CD4-positive, alpha-beta T cell treated with Interleukin-12 subunit alpha and Interleukin-12 subunit beta, for 1 hour (primary cell): ENCODE measurements at places on chromosomes 5 and 9.

DNA sequence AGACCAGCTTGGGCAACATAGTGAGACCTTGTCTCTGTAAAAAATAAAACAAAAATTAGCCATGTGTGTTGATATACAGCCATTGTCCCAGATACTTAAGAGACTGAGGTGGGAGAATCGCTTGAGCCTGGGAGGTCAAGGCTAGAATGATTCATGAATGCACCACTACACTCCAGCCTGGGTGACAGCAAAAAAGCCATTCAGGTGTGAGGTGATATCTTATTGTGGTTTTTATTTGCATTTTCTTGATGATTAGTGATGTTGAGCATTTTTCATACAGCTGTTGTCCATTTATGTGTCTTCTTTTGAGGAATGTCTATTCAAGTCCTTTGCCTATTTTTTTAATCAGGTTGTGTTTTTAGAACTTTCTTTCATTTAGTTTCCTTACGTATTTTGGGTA, 23.2 kb downstream of the MTAP start:
- no peak for DNase-seq

DNA sequence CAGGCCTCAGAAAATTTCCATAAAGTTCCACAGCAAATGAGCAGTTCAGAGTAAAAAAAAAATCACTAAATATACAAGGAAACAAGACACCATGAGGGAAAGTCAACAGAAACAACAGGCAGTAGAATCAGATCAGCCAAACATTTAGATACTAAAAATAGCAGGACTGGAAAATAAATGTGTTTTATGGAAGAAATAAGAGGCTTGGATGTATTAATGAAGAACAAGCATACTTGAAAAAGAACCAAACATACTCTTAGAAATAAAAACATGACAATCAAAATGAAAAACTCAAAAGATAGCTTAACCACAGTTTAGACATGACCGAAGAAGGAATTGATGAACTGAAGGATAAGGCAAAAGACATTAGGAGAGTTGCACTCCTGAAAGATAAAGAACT, 22.6 kb downstream of the MYMK start:
- no peak for DNase-seq

DNA sequence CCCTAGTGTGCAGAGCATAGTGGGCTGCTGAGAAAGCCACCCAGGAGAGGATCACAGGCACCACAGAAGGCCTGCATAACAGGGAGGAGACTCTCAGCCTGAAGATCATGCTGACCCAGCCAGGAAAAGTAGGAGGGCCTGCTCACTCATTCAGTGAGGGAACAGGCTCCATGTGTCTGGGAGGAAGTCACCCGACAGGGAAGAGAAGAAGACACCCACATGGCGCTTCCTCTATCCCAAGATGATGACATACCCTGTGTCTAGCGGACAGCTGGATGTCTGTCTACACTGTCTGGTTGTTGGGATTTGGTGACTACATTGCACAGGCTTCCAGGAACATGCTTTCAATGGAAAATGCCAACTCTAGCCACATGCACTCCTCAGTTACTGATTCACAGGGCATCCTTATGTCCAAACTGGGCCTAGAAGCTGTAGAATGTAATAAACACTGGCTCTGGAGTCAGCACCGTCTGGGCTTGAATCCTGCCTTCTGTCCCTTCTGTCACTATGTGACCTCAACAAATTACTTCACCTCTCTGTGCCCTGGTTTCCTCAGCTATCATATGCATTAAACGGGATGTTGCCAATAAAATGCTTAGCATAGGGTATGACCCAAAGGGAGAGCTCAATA, 47.6 kb downstream of the KLHL3 start:
- DNase-seq: no peak

DNA sequence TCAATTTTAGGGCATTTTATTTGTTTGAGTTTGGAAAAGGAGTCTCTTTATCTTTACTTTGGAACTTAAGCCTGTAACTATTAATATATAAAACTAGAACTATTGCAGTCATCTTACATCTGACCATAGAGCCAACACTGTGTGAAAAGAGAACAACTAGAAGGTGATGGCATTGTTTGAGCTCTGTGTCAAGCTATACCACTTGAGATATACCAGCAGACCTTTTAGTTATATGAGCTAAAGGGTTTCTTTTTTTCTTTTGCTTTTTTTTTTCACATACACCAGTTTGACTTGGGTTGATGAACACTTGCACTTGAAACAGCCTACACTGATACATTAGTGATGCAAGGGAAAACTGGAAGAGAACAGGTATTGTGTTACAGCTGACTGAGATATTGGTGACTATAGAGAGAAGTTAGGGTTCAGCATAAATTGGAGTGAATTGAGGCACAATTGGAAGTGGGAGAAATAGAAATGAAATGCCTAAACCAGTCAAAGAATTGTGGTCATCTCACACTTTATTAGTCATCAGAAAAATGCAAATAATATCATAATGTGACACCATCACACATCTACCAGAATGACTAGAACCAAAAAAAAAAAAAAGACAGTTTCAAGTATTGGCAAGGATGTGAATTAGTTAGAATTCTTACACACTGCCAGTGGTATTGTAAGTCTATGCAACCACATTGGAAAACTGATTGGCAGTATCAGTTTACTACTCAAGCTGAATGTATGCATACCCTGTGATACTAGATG, 60.9 kb downstream of the ADRB2 start:
- no peak for DNase-seq

DNA sequence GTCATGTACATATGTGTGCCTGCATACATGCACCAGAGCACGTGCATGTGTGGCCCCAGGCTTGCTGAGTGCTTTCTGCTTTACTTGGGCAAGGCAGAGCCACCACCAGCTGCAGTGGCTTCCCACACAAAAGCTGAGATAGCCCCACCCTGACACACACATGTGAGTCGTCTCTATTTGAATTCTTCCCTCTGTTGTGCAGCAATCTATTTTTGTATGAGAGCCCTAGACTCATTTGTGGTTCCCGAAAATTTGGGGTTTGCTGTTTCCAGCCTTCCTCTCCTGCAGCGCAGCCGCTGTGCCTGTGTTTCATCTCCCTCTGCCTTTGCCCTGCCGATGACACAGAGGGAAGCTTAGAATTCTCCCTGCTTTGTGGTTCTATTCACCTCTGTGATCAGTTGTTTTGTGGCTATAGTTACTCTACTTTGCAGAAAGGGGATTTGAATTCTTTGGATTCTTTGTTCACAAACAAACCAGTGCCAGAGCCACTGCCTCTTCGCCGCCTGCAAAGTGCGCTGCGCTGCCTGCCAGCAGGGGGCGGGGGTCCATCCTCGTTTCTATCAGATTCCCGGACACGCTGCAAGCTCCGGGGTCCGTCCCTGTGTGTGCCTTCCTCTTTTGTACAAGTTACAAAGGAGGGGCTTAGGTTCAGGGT, 95.8 kb upstream of the DAP start:
- DNase-seq: no peak

DNA sequence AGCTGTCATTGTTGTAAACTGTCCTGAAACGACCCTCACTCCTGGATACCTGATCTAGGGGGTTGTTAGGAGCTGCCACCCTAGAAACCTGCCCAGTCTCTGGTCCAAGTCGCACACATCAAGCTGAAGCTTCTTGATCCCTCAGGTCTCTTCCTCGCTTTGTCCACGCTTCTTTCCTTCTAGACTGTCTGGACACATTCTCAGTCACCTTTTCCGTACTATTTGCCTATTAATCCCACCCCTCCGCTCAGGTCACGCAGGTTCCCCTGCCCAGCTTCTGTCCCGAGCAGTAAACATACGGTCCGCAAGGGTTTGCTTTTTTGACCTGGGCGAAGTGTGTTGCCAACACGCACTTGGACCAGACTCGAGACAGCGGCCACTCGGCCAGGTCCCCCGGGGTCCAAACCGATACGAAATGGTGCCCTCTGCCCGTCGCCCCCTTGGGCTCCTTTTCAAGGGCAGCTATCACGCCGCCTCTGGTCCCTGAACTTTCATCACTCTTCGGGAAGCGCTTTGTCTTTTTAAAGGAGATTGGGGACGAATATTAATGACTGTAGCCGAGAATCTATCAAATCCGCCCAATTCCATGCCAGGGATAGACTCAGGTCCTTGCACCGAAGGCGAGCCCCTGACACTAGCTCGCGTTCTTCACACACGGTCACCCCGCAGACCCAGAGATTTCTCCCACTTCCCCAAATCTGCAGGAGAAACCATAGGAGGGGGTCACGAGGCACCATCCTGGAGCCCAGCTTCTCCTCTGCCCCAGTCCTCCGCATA, 814 bp downstream of the PLCXD3 start:
- no peak for DNase-seq

DNA sequence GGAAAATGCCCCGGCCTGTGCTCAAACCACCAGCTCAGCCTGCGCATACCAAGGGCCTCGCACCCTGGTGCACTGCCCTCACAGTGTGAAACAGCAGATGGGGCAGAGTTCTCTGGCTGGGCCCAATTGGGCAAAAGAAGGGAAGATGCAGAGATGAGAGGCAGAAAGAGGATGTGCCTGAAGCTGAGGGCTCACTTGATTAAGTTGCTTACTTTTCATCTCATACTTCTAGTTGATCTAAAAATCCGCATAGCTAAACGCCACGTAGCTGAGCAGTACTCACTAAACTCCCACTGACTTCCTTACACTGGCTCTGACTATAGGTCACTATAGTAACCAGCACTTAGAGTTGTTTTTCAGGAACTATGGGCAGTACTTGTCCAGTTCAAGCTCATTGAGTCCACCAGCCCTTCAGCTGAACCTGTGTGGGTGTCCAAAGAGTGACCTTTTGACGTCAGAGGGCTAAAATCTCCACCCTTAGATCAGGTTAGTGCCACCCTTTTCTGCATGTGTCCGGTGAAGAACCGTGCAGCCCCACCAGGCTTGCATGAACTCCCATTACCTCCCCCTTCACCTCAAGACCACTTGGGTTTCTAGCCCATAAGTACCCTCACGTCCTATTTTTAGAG, 215.2 kb downstream of the AUH start:
- no peak for DNase-seq

- DNase-seq: no peak
These were observed 27.0 kb downstream of the MRPL36 start for GRCh38 chr5:1772634-1773033.

GRCh38 chr5:111223101-111223786, 940 bp upstream of the CAMK4 start:
- DNase-seq: peak; percentile 13

- no peak for DNase-seq
These were observed 146.5 kb downstream of the CD180 start for GRCh38 chr5:67050125-67050524.

DNA sequence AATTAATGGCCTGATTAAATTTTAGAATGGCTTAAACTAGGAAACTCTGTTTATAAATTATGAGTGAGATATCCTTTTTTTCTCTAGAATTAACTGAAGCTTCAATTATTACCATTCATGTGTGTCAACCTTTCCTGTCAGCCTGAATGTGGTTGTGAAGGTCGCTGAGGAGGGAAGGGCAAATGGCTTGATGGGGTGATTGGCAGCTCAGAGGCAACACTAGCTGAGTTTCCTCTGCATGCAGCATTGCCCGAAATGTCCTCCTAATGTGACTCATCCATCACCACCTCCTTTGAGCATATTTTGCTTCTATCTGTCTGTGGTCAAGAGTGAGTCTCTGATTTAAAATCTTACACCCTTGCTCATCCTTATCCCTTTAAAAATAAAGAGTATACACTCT, 281.9 kb downstream of the TENT4A start:
- DNase-seq: no peak

- DNase-seq: no peak
These were observed 303.3 kb upstream of the PRDM9 start for GRCh38 chr5:23204111-23204510.

- DNase-seq: no peak
These were observed 134.7 kb downstream of the DPYSL3 start for GRCh38 chr5:147375151-147375550.

GRCh38 chr5:39149966-39150365, 69.4 kb downstream of the FYB1 start:
- no peak for DNase-seq

DNA sequence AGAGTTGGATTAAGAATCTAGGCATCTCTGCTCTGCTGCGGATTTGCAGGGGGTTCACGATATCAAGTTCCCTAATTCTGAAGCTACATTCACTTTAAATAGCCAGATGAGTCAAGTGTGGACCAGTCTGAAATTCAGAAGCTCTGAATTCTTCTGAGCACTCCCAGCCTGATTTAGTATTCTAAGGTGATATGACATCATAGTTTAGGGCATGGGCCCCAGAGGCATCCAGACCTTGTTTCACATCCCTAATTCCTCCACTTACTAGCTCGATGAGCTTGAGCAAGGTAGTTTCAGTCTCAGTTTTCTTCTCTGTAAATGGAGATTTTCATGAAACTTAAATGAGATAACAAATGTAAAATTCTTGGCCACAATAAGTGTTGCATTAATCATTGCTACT, 65.2 kb downstream of the TMEM167A start:
- DNase-seq: peak; percentile 2

GRCh38 chr5:45385321-45386058, 310.7 kb downstream of the HCN1 start:
- no peak for DNase-seq

DNA sequence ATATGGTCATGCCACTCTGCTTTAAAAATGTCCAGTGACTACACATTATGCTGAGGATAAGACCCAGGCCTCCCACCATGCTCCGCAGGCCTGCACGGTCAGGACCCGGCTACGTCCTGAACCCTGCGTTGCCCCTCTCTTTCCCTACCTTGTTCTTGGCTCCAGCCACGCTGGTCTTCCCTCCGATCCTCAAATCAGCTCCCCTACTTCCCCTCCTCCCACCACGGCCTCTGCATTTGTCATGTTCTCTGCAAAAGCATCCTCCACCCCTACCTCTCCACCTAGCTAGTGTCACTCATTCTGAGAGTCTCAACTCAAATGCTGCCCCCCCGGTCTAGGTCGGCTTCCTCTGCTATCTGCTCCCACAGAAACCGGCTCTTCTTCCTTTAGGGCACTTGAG, 11.2 kb downstream of the GPX3 start:
- no peak for DNase-seq

DNA sequence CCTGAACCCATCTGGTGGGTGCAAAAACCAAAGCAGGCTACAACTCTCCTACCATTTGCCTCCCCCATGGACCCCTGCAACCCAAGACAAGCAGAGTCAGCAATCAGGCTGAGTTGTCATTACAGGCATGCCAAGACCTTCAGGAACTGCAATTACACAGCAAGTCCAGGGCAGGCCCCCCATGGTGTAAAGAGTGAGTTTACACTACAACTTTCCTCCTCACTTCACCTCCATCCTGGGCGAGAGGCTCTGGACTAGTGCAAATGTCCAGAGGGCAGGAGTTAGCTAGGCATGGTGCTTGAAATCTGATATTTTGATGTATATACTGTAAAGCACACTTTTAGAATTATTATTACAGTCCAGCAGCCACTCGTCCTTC, 7.0 kb upstream of the P4HA2 start:
- no peak for DNase-seq
